ENCODE measurements at places on chromosomes 7 and 10.

DNA sequence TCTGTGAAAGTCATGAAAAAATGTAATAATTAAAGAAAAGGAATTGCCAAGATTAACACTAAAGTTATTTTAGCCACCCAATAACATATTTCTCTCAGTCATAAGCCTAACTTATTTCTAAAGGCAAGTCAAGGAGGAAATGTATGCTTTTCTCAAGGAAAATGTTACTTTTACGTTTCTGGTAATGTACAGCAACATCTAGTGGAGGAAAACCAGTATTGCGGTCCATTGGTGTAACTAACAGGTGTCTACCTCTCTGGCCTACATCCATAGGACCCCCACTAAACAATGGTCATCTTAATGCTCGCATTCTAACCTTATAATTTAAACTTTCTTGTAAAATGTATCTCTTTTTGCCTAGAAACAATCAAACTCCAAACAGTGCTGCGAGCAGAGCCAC lies 437.5 kb downstream of the KIF20B start:
- DNase-seq: no peak

- no peak for DNase-seq
These were observed 279.7 kb downstream of the ARHGAP12 start for GRCh38 chr10:31648966-31649365.

DNA sequence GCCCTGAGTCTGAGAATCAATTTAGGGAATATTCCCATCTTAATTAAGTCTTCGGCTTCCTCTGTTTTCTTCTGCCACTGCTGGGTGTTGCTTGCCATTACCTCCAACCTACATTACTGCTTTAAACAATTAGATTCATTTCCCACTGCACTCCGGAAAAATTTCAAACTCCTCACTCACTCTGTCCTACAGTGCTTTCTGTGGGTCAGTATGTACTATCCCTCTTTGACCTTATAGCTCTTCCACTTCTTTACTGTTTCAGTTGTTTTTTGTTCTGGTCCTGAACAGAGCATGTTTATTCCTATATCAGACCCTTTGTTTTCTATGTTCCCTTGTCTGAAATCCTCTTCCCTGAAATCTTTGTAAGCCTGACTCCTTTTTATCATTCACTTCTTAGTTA lies 160.6 kb downstream of the MAGI2 start:
- no peak for DNase-seq

- DNase-seq: no peak
These were observed 7.8 kb downstream of the ATP6V0E2 start for GRCh38 chr7:149881328-149882247.

GRCh38 chr10:116184512-116184794 lies 88.6 kb downstream of the GFRA1 start:
- no peak for DNase-seq

GRCh38 chr7:100952641-100953040 lies 3.3 kb downstream of the MUC3A start:
- DNase-seq: no peak

DNA sequence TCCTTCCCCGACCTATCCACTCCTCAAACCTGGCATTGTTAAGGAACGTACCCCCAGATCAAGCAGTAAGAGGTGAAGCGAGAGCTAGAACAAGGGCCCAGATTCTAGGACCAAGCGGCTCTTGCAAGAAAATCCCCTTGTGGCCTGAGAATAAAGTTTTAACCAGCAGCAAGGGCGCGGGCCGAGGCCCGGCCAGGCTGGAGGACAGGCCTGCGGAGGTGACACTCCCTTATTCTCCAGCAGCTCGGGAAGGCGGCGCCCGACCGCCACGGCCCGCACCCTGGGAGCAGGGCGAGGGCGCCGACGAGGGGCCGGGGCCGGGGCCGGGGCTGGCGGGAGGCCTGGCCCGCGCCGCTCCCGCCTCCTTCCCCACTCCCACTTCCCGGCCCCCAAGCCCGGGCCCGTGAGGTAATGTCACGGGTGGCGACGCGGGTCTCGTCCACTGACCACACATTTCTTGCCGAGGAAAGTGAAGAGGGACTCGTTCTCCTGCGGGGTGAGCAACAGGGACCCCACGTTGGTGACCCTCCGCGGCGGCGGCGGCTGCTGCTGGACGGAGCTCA lies 551 bp downstream of the WASL start:
- no peak for DNase-seq

GRCh38 chr7:94913391-94913790 lies 6.0 kb downstream of the PPP1R9A start:
- no peak for DNase-seq

DNA sequence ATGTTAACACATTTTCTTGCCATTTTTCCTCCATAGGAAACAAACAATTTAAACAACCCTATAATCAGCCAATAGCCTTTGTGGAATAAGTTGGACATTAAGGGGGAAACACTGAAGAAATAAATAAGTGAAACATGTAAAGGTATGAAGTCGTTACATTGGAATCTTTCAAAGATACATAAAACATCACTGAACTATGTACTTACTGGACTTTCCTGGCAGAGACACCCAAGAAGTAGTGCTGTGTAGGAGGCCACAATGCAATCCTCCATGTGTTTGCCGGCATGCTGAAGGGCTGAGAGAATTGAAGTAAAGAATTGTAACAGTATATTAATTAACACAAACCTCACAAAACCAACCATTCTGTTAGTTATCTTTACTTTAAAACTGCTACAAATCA lies 76.5 kb upstream of the GRID1 start:
- no peak for DNase-seq

GRCh38 chr7:77328669-77329068 lies 87.5 kb downstream of the GSAP start:
- no peak for DNase-seq

GRCh38 chr7:100509231-100509630 lies 25.5 kb downstream of the NYAP1 start:
- DNase-seq: no peak

DNA sequence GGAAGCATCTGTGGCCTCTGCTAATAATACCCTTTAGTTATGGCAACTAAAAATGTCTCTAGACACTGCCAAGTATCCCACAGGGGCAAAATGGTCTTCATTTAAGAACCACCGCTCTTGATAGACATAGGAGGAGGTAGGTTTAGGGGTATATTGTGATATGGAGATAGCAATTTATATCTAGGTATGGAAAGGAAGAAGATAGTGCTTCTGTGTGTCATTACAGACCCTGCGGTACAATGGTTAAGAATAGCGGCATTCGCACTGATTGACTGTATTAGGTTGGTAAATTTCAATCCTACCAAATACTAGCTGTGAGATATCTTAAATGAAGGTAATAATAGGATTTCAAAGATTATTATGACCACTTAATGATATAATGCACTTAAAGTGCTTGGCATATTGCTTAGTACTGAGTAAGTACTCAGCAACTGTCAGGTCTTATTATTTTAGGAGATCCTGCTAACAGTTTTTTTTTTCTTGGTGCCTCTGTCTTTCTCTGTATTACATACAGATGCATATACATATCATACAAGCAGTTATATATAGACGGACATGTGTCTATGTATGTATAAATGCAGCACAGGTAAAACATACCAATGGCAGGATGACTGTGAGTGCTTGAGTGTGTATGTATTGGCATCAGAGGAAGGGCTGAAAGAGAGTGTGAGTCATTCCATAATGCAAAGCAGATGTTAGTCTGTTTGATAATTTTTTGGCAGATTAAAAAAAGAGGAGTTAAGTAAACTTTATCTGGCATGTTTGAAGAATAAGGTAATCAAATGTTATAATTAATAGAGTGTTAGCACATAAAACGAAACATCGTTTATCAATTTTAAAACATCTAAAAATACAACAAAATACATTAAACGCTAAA lies 50.0 kb upstream of the ITGB8 start:
- no peak for DNase-seq

GRCh38 chr7:151762583-151763245 lies 114.2 kb downstream of the PRKAG2 start:
- no peak for DNase-seq

- DNase-seq: no peak
These were observed 107.0 kb downstream of the EVX1 start for GRCh38 chr7:27349621-27350020.

DNA sequence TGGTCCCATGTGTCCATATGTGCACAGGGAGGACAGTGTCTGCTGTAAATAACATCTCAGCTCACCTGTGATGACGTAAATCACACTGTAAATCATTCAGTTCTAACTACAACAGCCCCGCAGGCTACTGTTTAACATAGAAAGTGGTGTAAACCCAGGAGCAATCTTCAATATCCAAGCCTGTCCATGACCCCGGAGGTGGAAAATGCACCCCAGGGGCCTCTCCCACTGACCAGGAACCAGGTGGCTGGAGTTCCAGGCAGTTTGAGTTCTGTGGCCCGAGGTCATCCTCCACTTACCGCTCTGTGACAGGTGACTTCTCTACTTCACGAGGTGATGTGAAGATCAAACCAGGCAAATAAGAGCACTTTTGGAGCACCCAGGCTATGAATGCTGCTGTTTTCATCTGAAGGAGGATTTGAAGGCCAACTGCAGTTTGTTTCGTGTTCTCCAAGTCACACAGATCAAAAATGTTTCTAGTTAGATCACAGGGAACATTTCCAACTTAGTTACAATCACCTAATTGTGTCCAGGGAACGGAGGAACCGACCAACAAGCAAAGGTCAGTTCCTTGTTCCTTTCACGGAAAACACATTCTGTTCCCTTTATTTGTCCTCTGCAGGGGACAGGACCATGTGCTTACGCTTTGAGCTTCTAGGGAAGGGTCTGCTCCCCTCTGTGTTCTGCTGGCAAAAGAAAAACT lies 131.8 kb downstream of the WDR37 start:
- no peak for DNase-seq

GRCh38 chr7:158863611-158864506 lies 7.5 kb downstream of the DYNC2I1 start:
- DNase-seq: peak; percentile 55

- DNase-seq: no peak
These were observed 68.1 kb downstream of the BMPER start for GRCh38 chr7:33973231-33974015.

DNA sequence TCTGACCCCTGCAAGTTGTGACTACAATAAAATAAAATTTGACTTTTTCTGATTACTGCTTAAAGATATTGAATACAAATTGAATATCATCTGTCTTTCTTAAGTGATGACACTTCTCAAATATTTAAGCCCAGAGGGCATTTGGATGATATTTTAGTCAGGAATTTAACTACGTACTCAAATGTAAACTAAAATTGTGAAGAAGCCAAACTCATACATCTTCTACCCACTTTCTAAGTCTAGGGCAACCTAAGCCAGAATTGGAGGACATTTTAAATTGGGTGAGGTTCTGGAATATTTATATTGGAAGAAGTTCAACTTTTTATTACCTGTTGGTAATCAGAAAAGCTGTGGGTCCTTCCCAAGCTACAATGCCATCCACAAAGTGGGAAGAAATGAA lies 149.1 kb upstream of the WDR11 start:
- no peak for DNase-seq
